Esophagus squamous epithelium (tissue), 5 donors: ENCODE measurements at places on chromosomes 12 and 14.

DNA sequence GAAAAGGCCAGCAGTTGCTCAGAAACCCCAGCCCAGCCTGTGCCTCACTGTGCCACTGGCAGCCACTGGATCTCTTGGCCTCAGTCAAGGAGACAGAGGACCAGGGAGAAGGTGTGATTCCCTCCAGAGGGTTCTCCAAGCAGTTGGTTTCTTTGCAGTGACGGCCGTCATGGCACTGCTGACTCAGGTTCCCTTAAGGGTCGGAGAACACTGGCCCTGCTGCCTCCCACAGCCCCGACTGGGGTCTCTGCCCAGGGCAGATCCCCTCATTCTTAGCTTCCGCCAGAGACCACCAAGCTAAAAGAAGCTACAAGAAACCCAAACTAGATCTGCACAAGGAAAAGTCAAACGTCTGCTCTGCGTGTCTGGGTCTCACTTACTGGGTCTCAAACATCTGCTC lies 16.4 kb downstream of the TSPAN11 start:
- DNase-seq = no peak

DNA sequence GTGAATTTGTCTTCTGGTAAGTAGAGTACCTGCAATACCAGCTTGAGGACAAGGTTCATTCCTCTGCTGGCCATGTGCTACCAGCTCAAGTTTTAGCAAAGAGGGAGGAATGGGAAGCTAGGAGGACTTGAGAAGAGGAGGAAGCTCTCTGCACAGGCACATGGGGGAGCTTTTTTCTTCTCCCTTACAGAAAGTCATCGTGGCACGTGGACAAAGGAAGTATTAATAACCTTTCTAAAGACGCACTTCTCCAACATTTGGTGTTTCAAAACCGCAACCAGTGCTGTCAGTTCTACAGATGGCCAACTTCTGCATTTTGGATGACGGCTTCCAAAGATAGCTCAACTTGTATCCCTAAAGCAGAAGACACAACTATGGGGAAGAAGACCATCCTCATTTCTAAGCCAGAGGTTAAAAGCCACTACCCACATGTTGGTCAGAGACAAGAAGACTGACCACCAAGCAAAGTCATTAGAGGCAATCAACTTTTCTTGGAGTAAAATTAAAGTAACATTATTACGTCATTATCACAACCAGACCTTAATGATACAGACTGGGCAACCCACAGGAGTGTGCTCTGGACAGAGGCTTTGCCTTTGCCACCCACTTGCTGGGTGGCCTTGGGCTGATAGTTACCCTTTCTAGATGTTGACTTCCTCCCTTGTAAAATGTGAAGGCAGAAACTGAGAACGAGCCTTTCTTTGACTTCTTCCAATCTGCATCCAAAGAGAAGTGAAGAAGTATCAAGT lies 12.3 kb upstream of the TMED10 start:
- DNase-seq = no peak

- no peak for DNase-seq
These were observed 2.4 kb upstream of the SSTR1 start for GRCh38 chr14:38205119-38205813.

DNA sequence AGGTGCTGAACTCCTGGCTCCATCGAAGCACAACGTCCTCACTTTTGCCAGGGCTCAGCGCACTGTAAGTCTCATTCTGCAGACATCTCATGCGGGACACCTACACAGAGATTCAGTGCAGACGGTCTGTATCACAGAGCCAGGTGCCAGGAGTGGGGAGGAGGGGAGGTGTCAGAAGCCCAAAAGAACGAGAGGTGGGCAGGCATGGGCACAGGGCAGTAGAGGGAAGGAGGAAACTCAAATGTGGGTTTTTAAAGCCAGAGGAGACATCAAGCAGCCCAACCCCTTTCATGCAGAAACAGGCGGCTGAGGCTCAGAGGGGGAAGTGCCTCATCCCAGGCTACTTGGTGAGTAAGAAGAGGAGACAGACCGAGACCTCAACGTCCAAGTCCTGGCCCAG lies 2.5 kb upstream of the LPAR5 start:
- no peak for DNase-seq

DNA sequence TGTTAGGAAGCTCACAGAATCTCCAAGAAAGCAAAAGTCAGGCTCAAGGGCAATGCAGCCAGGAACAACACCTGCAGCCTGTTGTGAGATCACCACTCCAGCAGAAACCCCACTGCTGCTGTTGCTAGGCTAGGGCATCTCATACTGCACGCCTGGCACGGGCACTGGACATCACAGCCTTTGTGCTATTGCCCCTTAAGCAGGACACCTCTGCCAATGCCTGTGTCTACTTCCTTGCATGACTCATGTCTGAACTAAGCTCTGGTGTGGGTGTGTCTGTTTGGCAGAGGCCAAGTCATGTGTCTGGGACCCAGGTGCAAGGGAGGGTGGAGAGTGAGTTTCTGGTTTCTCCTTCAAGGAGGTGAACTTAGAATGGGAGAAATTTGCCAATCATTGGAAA lies 10.0 kb upstream of the DDX47 start:
- DNase-seq = no peak

- no peak for DNase-seq
These were observed 19.1 kb downstream of the BBOF1 start for GRCh38 chr14:74038020-74038859.

GRCh38 chr12:80053051-80053790 lies 46.1 kb upstream of the OTOGL start:
- DNase-seq = no peak

- DNase-seq = peak; percentile 42
These were observed 5.0 kb upstream of the MMP19 start for GRCh38 chr12:55847603-55848291.

DNA sequence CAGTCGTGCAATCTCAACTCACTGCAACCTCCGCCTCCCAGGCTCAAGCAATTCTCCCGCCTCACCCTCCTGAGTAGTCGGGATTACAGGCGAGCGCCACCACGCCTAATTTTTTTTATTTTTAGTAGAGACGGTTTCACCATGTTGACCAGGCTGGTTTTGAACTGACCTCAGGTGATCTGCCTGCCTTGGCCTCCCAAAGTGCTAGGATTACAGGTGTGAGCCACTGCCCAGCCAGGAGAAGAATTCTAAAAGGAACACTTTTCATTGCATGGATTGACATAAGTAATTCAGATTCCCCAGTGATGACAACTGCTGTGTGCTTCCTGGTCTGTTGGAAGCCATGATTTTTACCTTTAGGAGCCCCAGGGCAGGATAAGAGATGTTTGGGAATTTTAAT lies 22.1 kb downstream of the DMAC2L start:
- no peak for DNase-seq

DNA sequence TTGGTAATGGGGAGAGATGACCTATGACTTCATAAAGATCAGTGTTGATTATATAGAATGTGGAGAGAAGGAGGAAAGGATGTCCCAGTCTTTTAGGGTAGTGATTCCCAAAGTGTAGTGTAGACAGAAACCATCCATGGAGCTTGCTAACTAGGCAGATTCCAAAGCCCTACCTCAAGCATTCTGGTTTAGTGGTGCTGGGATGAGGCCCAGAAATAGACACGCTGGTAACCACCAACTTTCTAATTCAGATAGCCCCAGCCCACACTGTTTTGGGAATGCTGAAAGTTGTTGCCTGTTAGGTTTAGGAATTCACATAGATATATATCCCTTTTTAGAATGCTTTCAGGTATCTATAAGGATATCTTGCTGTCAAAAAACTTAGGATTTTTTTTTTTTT lies 69.2 kb downstream of the STAB2 start:
- DNase-seq = no peak

DNA sequence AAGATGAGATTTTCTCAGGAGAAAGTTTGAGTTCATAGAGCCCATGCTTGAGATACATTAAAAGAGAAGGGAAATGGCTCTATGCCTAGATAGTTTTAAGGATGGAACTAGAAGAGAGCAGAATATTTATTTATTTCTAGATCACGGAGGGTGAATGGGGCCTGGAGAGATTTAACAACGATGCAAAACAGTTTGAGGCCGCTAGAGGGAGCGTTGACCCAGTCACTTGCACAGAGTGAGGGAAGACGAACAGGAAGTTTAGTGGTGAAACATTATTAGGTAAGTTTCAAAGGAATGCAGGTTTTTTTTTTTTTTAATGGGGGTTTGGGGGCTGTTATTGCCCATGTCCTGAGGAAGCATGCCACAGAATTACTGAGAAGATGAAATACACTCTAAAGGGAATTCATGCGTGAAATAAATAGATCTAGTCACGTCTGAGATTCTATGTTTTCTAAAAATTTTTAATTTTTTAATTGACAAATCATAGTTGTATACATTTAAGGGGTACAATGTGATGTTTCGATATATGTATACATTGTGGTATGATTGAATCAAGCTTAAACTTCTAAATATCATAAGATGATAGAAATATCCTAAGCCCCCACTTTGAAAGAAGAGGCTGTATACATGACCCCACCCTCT lies 14.8 kb upstream of the PPP1R1A start:
- no peak for DNase-seq
